ENCODE measurements at places on chromosomes 7 and 10.

GRCh38 chr10:44714451-44714850 is 196.7 kb upstream of the TMEM72 start:
- no peak for DNase-seq

GRCh38 chr10:115593060-115593459 is 499.9 kb downstream of the ATRNL1 start:
- no peak for DNase-seq

- DNase-seq = peak; percentile 51
These were observed 46.1 kb upstream of the ZMIZ1 start for GRCh38 chr10:79022565-79023230.

GRCh38 chr10:103564776-103565520 is 71.4 kb downstream of the NEURL1 start:
- no peak for DNase-seq

DNA sequence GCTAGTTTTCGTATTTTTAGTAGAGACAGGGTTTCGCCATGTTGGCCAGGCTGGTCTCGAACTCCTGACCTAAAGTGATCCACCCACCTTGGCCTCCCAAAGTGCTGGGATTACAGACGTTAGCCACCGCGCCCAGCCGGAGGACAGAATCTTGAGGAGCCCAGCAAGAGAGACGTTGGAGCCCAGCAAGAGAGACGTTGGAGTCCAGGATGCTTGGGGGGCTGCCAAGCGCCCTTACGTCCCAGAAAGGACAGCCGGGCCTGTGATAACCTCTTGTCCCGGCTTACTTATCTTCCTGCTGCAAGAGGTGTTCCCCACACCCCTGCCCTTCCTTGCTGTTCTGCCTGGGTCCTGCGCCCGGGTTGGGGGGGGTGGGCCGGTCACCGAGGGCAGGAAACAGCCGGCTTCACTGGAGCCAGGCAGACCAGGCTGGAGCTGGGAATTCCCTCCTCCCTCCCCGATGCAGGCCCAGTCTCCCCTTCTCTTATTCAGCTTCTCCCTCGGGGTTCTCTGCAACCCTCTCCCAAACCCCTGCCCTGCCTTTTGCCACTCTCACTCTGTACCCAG is 1.9 kb upstream of the EPHB4 start:
- no peak for DNase-seq

All from lower lobe of right lung (tissue), 2 donors.